DMS153 (cell line): ENCODE measurements at places on chromosomes 16 and 17.
A peak's percentile ranks its signal among the peaks of the same experiment; 100 is the strongest.

DNA sequence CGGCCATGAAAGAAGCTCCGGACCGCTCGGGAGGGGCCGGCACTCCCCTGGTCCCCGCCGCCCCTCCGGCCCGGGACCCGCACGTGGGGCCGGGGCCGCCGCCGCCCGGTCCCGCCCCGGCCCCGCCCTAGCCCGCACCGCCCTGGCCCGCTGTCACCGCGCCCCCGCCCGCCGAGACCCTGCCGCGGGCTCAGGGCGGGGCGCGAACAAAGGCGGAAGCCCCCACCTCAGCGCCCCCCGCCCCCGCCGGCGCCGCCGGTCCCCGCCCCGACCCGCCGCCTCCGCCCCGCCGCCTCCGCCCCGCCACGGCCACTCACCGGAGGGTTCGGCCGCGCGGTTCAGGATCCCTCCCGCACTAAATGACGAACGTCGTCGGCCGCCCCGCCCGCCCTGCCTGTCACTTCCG is at the start of gene ARHGDIA:
ARHGDIA (minus strand) TSS at position 357 of the 406 bp plus-strand sequence. CDS start 1,407 bp downstream, outside the sequence.
- no peak for DNase-seq

- DNase-seq, result no peak
Measured at GRCh38 chr17:47831934-47832327, 461 bp downstream of the LRRC46 start.

- no peak for DNase-seq
Measured at GRCh38 chr16:49349446-49350168, 24.0 kb upstream of the C16orf78 start.

DNA sequence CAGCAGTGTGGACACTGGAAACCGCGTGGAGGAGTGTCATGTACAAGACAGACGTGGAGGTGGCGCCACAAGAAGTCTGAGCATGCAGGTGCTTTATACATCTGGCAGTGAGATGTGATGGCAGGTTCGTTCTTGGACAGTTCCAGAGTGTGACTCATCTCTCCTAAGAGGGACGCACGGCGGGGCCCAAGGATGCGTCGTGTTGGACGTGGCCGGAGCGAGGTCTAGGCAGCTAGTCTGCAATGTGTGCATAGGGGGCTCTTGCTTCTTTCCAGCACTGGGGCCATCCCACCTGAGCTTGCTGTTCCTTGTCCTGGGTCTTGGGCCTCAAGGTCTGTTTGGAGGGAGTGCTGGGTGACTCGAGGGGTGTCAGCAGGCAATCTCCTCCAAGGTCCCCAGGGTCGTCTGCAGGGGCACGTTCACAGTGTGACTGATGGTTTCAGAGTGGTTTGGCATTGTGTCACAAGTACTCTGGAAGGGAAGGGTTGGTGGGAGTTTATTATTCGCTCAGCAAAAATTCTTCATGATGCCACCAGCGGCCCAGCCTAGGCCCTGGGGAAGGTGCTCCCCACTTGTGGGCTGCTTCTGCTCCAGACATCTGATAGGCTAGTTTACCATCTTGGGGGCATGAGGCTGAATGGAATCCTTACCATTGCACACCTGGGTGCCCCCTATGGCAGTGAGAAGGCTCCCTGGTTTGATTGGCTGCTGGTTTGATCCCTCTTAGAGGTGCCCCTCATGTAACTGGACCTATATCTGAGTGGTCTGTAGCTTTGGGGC is 22.1 kb downstream of the SPACA3 start:
- no peak for DNase-seq

DNA sequence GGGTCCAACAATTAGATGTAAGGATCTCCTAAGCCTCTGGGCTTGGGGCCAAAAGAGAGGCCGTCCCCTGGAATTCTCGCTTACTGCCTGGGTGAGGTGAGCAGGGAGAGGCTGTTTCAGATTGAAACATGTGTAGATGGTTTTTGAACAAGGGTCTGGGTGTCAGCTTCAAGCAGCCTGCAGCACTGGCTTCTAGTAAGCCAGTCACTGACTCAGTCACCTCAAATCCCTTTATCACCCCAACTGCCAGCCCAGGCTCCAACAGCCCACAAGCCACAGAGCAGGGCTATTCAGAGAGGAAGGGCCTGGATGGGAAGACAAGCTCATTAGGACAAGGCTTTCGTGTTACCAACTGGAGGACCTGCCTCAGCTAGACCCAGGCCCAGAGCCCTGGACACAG is 180.2 kb downstream of the CCT6B start:
- no peak for DNase-seq

DNA sequence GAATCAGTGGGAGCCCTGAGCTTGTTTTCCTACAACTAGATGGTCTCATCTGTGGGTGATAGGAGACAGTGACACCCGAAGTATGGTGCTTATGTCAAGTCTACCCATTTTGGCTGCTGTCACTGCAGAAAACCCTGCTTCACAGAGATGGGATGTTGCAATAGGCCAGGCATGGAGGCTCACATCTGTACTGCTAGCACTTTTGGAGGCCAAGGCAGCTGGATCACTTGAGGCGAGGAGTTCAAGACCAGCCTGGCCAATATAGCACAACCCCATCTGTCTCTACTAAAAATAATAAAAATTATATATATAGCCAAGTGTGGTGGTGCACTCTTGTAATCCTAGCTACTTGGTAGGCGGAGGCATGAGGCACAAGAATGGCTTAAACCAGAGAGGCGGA is 2.3 kb upstream of the HERPUD1 start:
- no peak for DNase-seq

GRCh38 chr17:32648450-32648849 is 161.7 kb downstream of the CDK5R1 start:
- DNase-seq, result no peak

DNA sequence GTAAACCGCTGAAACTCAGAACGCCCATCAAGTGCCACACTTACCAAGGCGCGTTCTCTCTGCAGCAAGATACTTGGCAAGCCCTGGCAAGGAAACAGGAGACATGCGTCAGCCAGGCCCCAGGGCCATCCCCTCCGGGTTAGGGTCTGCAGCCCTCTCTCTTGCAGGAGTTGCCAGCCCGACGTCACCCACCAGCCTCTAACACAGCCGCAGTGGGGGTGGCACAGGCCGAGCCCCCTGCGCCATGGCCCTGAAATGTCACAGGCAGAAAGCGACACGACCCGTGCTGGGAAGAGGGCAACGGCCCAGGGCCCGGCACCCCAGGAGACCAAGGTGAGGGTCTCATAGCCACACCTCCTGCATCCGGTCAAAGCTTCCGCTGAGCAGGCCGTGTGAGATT is 21.9 kb downstream of the ELAC2 start:
- DNase-seq, result no peak

DNA sequence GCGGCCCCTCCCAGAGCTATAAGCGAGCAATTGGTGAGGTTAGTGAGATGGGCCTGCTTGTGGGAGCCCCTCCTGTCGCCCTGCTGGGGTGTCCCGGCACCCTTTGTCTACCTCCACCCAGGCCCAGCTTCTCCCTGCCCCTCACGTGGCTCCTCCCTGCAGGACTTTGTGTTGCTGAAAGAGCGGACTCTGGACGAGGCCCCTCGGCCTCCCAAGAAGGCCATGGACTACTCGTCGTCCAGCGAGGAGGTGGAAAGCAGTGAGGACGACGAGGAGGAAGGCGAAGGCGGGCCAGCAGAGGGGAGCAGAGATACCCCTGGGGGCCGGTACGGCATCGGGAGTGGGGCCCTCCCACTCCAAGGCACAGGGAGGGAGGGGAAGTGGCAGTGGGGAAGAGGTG is 6.1 kb upstream of the C17orf107 start:
- no peak for DNase-seq

DNA sequence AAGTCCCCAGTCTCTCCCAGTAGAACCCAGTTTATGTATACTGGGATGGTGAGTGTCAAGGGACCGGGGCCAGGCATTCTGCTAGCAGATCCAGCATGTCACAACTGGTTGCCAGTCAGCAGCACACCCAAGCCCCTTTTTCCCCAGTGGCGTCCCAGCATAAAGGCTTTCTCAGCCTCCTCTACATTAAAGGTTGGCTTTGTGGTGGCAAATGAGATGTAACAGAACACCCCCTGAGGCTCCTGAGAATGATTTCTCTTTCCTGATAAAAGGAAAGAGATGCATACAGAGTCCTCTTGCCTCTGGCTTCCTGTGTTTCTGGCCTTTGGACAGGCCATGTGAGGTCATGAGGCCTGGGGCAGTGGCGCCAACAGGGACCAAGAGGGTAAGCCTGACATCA is 27.9 kb downstream of the IRX6 start:
- no peak for DNase-seq

- DNase-seq, result no peak
Measured at GRCh38 chr16:31875112-31875803, 1.7 kb downstream of the ZNF267 start.

DNA sequence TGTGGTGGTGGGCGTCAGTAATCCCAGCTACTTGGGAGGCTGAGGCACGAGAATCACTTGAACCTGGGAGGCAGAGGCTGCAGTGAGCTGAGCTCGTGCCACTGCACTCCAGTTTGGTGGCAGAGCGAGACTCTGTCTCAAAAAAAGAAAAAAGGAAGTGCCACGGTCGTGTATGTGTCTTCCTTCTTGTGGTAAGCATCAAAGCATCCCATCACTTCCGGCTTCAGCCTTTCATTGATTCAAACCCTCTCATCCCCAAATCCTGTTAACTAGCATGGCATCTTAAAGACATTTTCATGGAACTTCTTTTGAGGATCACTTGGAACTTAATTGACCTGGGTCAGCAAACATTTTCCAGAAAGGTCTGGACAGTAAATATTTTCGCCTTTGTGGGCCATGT is 126.2 kb downstream of the CPPED1 start:
- no peak for DNase-seq

DNA sequence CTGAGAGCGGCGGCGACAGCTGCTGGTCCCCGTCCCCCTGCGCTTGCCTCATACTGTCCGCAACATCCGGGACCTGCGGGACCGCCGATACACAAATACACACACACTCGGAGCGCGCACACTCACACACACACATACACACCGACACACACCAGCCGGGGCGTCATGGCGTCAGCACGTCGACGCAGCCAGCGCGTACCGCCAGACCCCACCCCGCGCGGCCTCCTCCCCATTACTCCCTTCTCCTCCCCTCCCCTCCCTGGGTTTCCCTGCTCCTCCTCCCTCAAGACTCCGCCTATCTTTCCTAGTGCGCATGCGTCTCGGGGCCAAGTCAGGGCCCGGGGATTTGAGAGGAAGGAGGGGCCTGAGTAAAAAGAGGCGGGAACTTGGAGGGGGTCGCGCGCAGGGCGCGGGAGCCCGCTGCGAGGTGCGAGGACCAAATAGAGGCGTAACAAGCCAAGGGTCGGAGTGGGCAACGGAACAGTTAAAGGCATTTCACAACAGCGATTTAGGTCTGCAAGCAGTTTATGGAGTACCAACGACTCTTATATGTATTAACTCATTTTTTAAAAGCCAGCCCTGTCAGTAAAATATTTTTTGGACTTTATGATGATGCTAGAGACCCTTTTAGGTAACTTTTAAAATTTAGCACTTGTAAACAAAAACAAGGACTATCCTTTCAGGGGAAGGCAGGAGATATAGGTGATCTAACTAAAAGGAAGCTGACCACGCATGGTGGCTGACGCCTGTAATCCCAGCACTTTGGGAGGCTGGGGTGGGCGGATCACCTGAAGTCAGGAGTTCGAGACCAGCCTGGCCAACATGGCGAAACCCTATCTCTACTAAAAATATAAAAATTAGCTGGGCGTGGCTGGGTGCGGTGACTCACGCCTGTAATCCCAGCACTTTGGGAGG is at the start of gene SPOP:
SPOP (minus strand) TSS at position 165 of the 915 bp plus-strand sequence. CDS start 55,287 bp downstream, outside the sequence.
- peak; percentile 98 for DNase-seq

- no peak for DNase-seq
Measured at GRCh38 chr17:65123757-65124675, 13.2 kb upstream of the RGS9 start.

GRCh38 chr16:77439106-77439505 is 4.3 kb upstream of the ADAMTS18 start:
- DNase-seq, result peak; percentile 9

DNA sequence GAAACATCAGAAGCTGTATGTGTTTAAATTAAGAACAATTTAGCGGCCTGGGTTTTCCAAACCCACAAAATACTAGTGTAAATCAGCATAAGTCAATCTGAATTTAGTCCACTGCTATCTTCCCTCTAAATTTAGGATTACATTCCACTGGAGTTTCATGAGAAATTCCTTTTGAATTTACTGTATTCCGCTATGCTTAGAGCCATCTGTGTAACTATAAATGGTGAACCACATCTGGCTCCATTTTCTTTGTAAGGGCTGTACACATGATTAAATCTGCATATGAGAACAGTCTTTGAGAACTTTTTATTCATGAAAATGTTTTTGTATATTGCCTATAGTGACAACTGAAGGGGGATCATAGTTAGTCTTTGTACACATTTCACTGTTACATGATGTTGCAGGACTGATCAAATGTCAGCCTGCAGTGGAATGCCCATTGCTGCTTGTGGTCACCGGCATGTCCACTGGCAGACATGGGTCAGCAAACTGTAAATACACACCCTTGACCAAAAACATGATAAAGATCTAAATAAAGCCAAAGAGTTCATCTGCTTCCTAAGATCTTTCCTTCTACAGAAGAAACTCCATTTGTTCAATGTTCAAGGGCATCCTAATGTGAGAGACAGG is 36.8 kb downstream of the RPGRIP1L start:
- DNase-seq, result no peak

DNA sequence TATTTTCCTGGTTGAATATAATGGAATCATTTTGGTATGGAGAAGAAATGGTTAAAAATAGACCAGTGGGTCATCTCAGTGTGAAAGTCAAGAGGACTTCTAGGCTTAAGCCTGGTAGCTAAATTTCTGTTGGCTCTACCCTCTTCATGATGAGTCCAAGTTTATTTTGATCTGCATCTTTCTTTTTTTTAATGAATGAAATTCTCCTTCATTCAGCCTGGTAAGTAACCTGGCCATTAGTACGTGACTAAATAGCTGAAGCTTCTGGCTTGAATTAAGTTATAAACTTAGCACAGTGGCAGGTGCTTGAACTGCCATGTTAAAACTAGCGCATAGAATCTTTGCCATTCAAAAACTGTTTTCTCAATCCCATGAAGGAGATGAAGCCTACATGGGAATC is 28.0 kb downstream of the NF1 start:
- no peak for DNase-seq

DNA sequence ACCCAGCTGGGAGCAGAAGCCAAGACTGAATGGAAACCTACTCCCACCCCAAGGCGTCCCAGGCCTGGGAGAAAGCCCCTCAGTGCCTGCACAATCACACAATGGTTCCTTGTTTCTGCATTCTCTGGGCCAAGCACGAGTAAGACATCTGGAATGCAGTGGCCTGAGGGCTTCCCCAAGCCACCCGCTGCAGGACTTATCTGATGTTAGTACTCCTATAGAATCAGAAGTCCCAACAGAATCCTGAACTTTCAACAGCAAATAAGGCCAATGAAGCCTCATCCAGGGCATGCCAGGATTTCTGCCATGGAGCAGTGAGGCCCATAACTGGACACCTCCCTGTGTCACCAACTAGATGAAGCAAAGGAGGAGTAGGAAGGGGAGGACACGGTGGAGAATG is 28.6 kb downstream of the MYO18A start:
- no peak for DNase-seq

DNA sequence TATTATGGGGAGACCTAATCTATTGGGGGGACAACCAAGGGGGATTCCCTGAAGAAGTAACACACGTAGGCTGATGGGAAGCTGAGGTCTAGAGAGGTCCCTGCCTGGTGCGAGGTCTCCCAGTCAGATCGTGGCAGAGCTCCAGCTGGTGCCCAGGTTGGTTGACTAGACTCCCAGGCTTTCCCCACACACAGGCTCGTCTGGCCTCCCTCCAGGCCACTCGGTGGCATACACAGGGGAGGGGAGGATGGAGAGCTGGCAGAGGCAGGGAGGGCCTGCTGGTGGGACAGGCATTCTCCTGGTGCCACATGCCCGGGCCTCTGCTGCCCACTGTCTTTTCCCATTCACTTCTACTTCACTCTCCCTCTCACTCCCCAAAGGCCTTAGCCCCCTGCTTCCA is 8.5 kb upstream of the SOCS3 start:
- DNase-seq, result no peak
